Amniotic stem cell (primary cell): ENCODE measurements at places on chromosomes 1 and 21.

- peak; percentile 24 for DNase-seq
These were observed 23.6 kb upstream of the DNM3 start for GRCh38 chr1:171817511-171818265.

DNA sequence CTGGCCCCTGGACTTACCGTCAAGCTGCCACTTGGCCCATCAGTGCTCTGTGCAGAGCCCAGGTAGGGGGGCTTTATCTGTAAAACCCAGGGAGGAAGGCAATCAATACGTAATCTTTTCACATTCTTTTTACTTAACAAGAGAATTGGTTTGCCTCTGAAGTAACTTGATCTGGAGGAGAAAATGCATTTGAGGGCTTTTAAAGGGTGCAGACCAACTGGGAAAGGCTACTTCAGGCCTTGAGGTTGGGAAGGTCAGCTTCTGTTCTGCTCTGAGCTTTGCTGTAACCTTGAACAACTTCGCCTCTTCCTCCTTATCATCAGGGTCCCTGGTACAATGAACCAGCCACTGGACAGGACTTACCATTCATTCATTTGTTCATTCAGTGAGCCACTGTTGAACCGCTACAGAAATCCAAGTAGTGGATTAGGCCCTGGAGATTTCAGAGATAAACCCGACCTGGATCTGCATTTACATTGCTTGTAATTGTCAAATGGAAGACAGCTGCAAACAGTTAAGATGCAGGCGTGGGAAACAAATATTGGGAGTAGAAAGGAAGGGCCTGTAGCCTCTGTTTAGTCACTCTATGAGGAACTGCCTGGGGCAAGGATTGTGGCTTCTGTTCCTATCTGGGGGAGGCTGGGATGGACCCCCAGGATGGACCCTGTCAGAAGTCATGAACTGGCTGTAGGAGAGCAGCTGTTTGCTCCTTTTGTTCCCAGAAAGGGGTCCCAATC is 90.9 kb downstream of the MAN1C1 start:
- no peak for DNase-seq

GRCh38 chr1:27563591-27564471 is 40.1 kb downstream of the AHDC1 start:
- no peak for DNase-seq

GRCh38 chr1:181185461-181185860 is 97.0 kb downstream of the IER5 start:
- no peak for DNase-seq

DNA sequence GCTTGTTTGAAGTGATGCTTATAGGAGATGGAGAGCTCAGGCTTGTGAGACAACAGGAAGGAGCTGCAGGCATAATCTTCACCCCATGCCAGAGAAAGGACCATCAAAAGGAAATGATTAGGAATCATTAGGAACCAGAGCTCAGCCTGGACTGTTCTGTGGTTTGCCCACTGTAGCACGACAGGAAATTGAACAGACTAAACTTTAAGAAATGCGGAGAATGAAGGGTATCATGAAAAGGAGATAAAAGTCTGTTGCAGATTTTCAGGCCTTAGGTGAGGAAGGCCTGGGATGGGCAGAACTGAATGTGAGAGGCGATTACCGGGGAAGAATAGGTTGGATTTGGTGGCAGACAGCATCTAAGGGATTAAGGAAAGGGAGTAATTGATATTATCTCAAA is 292.0 kb upstream of the PLXNA2 start:
- DNase-seq = no peak

DNA sequence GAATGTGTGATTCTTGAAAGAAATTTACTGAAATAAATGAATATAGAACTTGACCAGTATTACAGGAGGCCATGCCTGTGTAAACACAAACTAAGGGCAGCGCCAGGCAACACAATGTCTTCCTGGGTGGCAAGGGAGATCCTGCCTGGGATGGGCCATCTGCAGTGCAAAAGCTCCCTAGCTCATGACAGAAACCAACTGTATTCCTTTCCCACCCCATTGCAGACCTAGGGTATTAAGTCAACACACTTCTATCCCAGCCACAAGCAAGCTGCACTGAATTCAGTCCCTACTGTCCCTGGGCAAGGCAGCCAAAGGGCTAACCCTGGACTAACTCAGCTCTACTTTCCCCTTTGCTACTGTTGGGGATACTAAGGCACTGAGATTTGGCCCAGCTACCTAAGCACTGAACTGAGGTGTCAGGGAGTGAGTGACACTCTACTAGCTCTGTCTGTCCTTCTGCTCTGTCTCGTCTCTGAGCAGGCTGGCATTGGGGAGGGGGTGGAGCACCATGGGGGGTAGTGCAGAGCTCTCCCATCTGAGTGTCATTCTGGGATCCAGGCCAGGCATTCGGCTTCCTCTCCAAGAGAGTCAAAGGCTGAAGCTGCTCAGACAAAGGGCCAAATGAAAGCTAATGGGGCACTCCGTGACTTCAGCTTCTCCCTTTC is 2.5 kb downstream of the INKA2 start:
- DNase-seq = no peak

- DNase-seq = no peak
These were observed 22.9 kb downstream of the SPEN start for GRCh38 chr1:15870421-15870820.

- no peak for DNase-seq
These were observed 6.5 kb upstream of the TRAPPC10 start for GRCh38 chr21:44005593-44005992.

GRCh38 chr21:42062236-42063022 is 8.7 kb upstream of the UMODL1 start:
- DNase-seq = no peak

- DNase-seq = no peak
These were observed 168.8 kb downstream of the EIF4G3 start for GRCh38 chr1:21007876-21008275.
